ENCODE measurements at places on chromosomes 5 and 9.

DNA sequence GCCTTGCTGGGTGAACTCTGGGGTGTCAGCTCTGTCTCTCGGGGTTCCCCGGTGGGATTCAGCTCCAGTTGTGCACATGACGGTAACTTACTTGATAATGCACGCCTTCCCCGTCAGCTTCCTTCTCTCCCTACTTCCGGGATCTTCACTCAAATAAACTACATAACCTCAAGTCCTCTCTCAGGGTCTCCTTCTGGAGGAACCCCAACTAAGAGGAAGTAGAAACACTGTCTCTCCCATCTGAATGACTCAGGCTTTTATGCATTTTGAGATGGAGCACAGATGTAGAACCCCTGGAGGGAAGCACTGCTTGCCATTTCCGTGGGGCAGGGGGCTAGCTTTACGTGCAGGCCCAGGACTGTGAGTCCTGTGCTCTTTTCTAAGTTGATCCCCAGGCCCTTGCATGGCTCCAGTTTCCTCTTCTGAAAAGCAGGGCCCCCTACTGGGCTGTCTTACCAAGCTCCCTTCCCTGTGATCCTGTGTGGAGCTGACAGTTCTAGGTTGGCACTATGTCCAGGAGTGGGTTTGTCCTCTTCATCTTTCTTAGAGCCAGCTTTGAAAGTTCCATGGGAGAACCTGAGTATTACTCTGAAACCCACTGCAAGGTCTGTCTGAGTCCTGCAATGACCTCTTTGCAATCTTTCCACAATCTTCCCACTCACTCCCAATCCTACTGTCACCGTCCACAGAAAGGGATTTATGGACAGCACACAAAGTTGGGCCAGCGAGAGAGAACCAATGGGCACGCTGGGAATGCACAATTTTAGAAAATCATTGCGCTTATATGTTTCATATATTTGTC lies 17.7 kb downstream of the S1PR3 start:
- DNase-seq = no peak

DNA sequence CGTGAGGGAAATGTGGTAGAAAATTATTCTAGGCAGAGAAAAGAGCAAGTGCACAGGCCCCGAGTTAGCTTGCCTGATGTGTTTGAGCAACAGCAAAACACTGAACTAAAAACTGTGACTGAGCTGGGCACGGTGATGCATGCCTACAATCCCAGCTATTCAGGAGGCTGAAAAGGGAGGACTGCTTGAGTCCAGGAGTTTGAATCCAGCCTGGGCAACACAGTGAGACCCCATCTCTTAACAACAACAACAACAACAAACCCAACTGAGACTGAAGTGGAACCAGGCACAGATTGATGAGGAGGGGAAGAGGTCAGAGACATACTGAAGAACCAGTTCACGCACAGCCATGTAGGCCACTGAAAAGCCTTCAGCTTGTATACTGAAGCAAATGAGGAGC lies 42.5 kb downstream of the SCAI start:
- no peak for DNase-seq

DNA sequence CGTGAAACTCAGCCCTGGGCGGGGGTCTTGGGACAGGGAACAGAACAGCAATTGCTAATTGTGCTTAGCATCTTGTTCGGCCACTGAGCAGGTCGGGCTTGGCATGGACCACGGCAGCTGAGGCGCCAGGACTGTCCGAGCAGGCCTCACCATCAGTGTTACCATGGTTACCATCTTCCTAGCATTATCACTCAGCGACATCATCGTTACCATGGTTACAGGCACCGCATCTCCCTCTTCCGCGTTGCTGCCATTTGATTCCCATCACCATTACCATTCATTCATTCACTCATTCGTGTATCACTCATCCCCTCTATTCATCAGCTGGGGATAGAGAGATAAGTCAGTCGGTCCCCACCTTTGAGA lies 81.0 kb upstream of the ZBTB43 start:
- peak; percentile 14 for DNase-seq

GRCh38 chr5:94916619-94917018 lies 298.1 kb downstream of the SLF1 start:
- no peak for DNase-seq

- DNase-seq = no peak
Observed at GRCh38 chr5:1401536-1402138, 43.6 kb downstream of the SLC6A3 start.

- DNase-seq = peak; percentile 17
Observed at GRCh38 chr5:138985256-138985655, 110.1 kb upstream of the LRRTM2 start.

GRCh38 chr5:79590396-79590999 lies 21.7 kb upstream of the TENT2 start:
- DNase-seq = no peak

GRCh38 chr5:78279194-78279593 lies 15.3 kb downstream of the AP3B1 start:
- DNase-seq = no peak

GRCh38 chr5:111840036-111840674 lies 83.2 kb upstream of the NREP start:
- no peak for DNase-seq

DNA sequence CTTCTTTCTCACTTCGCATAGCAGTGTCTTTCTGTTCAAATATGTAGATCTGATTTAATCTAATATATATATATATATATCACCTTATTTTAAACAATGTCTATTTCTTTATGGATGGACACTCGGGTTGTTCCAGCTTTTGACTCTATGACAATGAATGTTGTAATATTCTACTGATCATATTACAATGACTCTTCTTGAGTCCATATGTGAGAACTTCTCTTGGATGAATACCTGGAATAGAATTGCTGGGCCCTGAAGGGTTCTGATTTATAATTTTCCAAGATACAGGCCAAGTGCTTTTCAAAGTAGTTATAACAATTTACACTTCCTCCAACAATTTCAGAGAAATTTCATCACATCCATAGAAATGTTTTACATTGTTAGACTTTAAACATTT lies 28.8 kb downstream of the NTRK2 start:
- DNase-seq = no peak

DNA sequence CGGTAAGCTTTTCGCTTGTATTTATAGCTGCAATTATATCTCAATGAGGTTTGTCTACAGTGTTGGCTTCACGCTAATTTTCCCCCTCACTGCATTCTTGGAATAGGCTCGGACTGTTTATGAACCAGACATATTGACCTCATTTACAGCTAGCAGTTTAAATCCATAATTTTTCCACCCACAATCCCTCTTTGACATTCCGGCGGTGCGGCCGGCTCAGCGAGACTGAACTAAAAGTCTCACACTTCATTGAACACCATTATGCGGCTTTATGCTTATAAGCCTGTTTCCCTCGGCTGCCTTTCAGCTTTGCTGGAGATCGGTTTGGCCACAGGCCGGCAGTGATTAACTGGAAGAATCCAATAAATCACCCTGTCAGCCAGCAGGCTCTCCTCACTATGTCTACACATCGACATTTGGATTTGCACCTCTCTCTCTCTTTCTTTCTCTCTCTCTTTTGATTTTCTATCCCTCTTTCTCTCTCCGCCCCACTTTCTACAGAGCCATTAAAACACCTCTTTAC lies 315.0 kb upstream of the TLE4 start:
- peak; percentile 77 for DNase-seq

GRCh38 chr5:103667068-103667467 lies 104.5 kb upstream of the NUDT12 start:
- peak; percentile 9 for DNase-seq

- no peak for DNase-seq
Observed at GRCh38 chr9:131117121-131117761, 8.1 kb upstream of the NUP214 start.

GRCh38 chr5:115496936-115497576 lies 47.5 kb downstream of the FEM1C start:
- no peak for DNase-seq

GRCh38 chr5:171309276-171310211 lies 496 bp downstream of the TLX3 start:
- DNase-seq = no peak

DNA sequence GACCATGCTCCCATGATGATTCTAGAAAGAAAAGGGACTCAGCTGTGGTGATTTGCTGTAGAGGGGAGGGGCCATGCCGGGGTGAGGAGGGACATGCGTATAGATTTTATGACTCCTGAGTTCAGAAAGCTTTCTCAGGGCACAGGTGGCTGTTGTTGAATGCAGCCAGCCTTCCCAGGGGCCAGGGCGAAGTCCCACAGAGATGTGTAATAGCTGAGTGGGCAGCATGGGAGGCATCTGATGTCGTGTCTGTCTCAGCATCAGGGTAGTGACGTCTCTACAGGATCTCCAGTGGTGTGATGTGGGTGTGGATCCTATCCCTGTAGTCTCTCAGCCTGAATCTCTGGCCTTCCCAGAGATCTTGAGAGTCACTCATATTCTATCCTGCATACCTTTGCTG lies 7.8 kb upstream of the BOD1 start:
- no peak for DNase-seq

DNA sequence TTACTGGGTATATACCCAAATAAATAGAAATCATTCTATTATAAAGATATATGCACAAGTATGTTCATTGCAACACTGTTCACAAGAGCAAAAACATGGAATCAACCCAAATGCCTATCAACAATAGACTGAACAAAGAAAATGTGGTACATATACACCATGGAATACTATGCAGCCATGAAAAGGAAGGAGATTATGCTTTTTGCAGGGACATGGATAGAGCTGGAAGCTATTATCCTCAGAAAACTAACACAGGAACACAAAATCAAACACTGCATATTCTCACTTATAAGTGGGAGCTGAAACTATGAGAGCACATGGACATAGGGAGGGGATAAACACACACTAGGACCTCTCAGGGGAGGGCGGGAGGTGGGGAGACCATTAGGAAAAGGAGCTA lies 298.4 kb upstream of the CDH9 start:
- DNase-seq = no peak

GRCh38 chr9:33161589-33162132 lies 5.5 kb downstream of the B4GALT1 start:
- DNase-seq = no peak

DNA sequence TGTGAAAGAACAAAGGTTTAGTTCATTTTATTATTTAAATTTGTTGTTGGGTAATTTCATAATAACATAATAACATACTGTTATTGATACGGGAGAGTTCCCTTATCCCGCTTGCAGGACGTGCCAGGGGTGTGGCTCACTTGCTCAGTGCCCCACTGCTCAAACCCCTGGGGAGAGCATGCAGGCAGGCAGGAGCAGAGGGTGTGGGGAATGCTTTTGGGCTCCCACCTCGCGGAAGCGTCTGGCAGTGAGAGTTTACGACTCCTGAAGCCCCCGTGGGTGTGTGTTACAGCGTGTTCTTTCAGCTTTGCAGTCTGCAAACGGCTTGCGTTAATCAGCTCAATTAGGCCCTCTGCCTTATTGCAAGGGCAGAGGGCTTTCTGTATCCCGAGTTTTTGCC lies 675.9 kb downstream of the SEMA5A start:
- no peak for DNase-seq

DNA sequence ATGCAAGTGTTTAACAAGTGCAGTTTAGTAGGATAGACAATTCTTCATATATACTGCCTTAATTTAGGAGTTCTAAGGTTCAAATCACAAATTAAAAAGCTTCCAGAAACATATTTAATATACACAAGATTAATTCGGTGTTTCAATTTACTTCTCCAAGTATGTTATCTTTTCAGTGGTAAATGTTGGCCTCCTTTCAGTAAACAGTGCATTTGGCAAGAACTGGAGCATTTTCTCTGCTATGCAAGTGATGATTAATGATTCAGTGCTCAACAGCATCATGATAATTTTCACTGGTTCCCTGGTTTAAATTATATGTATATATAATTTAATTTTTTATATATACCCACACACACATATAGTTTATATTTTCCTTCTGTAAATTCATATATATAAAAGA lies 541.7 kb downstream of the EFNA5 start:
- DNase-seq = peak; percentile 3

GRCh38 chr9:7387840-7388239 lies 411.7 kb downstream of the DMAC1 start:
- no peak for DNase-seq

- DNase-seq = no peak
Observed at GRCh38 chr9:89432986-89433530, 64.9 kb downstream of the SEMA4D start.

GRCh38 chr5:157518963-157519362 lies 56.6 kb downstream of the ADAM19 start:
- no peak for DNase-seq

- DNase-seq = no peak
Observed at GRCh38 chr9:118482306-118482705, 778.1 kb downstream of the TLR4 start.

GRCh38 chr9:136172412-136173079 lies 32.4 kb downstream of the LHX3 start:
- DNase-seq = no peak

- DNase-seq = no peak
Observed at GRCh38 chr5:1383344-1383743, 38.4 kb upstream of the CLPTM1L start.

DNA sequence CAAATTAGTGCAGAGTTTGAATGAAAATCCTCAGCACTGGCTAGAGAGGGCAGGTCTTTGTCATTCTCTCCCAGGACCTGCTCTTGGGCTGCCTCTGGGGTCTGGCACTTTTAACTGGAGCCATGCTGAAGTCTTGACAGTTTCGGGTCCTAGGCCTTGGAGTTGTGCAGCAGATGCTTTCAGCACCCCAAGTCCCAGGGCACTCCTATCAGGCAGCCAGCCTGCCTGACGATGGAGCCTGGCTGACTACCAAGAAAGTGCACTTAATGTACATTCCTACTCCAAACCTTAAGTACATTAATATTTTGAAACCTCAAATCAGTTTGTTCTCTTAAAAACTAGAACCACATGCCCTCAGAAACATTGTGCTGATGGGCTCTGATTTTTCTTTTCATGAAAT lies 69.3 kb upstream of the CXCL14 start:
- no peak for DNase-seq

DNA sequence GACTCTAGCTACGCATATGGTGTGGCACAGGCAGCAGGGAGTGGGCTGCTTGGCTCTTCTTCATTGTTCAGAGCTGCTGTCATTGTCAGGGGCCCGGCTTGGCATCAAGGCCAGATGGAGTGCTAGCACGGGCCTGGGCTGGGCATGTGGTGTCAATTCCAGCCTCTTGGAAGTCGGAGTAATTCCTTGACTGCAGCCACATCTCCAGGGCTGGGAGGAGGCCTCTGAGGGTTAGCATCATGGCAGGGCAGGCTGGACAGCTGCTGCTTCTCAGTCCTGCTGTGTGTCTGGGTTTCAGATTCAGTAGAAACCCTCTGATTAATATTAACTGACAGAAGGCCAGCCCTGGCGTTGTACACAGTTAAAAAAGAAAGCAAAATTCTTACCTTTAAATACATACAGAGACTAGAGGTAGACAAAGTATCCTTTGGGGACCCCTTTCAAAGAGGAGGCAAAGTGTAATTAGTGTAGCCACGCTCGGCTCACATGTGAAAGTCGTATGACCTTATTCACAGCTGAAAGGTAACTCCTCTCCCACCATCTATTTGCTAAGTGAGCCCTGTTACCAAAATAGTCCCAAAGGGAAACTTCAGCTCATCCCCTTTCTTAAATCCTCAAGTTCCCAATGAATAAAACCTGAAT lies 126.4 kb downstream of the DOCK2 start:
- peak; percentile 36 for DNase-seq
